ENCODE measurements at places on chromosomes 6 and 20.

DNA sequence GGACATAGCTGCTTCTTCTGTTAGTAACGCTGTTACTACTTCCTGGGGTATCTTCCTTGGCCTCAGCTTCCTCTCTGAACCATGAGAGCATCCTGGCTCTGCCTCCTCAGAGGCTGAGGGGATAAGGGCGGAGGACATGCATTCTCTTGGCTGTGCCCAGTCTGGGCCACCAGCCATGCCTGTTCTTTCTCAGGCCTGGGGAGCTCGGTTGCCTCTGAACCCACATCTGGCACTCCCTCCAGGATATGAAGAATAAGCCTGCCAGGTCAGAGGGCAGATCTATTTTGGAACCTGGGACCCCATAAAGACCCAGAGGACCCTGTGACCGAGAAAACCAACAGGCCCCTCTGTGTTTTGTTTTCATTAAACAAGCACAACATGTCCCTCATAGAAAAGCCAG is 6.6 kb upstream of the ANGPT4 start:
- no peak for DNase-seq

- no peak for DNase-seq
Measured at GRCh38 chr20:12775041-12775440, 233.7 kb upstream of the SPTLC3 start.

- no peak for DNase-seq
Measured at GRCh38 chr6:1893470-1894130, 283.9 kb downstream of the FOXC1 start.

GRCh38 chr20:37090407-37090806 is 5.4 kb downstream of the RBL1 start:
- DNase-seq: no peak

DNA sequence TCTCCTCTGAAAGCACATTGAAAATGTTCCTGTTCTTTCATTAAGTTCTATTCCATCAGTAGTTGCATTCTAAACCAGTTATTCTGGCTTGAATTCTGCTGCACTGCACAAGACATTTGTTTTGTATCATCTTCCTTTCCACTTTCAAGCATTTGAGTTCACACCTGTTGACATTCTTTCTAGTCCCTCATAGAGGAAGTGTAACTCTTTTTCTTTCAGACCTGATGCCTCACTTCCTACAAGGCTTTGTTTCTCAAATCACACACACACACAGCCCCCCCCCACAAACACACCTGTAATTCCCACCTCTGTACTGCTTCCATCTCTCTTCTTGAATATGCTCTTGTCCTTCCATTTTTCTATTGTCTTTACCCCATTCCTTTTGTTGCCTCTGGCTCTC is 50.9 kb downstream of the CCN2 start:
- no peak for DNase-seq

DNA sequence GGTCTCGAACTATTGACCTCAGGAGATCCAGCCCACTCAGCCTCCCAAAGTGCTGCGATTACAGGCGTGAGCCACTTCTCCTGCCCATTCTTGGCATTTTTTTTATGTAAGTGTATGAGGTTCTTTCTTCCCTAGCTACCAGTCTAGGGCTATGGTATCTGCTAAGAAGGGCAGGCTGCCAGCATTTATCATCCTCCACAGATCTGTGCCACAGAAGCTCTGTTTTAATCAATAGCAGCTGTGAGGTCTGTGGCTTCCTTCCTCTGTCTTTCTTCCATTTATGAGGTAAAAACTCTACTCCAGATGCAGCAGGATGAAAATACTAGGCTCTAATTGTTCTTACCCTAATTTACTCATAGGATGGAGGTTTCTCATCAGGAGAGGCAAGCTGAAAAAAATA is 1382.4 kb upstream of the ADGRB3 start:
- DNase-seq: no peak

GRCh38 chr20:33785503-33785902 is 25.6 kb upstream of the CHMP4B start:
- no peak for DNase-seq

GRCh38 chr6:76862936-76863335 is 600.4 kb downstream of the HTR1B start:
- no peak for DNase-seq

- DNase-seq: no peak
Measured at GRCh38 chr20:49252556-49253350, 25.1 kb downstream of the ZNFX1 start.

DNA sequence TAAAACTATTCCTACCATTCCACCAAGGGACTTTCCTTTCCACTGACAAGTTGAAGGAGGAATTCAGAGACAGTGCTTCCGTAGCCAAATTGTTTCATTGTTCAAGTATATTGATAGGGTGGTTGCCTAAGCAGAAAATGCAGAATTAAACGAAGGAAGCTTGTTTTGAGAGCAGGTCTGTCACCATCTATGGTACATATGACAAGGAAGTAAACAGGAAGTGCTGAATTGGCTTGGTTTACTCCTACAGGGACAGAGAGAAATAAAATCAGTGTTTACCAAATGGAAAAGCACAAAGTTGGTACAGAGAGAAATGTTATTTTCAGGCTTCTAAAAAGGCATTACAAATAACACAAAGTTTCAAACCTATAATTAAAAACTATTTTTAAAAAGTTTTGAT is 421.8 kb downstream of the CDC5L start:
- DNase-seq: no peak

GRCh38 chr6:41577356-41578216 is 31.4 kb downstream of the FOXP4 start:
- DNase-seq: no peak

All from GM19239 (cell line).